Nasal cavity respiratory epithelium epithelial cell of viscerocranial mucosa (primary cell): ENCODE measurements at places on chromosomes 3 and 15. TPM values are rescaled to one million over a fixed set of nuclear protein-coding genes. Genes with fewer than 3 reads are reported as not detected.

POLQ gene
- 0.50 and 1.0 TPM in 2 replicates for total RNA-seq

CCR2 gene
- total RNA-seq: under 0.01 TPM in 2 replicates

TIMP4 gene
- total RNA-seq: 1.4 and 2.2 TPM in 2 replicates

NR1I2 gene
- total RNA-seq: under 0.01 TPM in 2 replicates

ITIH1 gene
- total RNA-seq: not detected in 2 replicates

SLC22A13 gene
- 0.34 and 0.43 TPM in 2 replicates for total RNA-seq

C3orf49 gene
- total RNA-seq: not detected in 2 replicates
